AML-193 (cell line): ENCODE measurements at places on chromosomes 5 and 9.

GRCh38 chr5:124239572-124239971, 506.9 kb downstream of the ZNF608 start:
- DNase-seq = no peak

DNA sequence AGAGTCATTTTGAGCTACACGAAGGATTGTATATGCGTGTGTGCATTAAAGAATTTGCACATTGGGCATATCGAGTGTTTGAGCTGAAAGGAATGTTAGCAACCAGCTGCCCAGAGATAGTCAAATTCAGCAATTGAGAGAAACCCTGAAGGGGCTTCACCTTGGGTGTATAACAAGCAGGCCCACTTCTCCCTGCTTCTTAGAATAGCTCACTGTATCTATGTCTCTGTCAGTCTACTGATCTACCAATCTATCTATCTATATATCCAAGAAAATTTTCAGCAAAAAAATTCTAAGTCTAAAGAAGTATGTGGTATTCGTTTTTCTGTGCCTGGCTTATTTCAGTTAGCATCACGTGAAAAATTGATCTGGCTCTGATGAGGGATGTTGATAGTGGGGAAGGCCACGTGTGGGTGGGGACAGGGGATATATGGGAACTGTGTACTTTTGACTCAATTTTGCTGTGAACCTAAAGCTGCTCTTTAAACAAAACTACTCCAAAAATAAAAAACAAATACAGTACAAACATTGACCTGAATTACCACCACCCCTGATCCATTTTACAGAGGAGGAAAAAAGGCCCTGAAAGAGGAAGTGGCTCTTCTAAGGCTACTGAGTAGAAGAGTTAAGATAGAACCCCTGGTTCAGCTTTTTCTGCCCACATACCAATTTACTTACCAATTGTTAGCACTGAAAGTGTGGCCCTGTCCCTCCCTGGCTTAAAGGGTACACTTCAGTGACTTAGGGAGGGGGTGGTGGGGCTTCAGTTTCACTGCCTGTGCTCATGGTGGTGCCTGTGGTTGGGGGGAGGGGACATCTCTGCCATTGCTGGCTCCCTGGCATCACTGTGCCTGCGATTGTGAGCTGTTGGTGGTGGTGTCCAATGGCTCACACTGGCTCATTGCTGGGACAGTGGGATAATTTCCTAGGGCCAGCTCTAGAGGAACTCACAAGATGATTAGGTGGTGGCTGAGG, 141.8 kb downstream of the DOCK2 start:
- DNase-seq = no peak

DNA sequence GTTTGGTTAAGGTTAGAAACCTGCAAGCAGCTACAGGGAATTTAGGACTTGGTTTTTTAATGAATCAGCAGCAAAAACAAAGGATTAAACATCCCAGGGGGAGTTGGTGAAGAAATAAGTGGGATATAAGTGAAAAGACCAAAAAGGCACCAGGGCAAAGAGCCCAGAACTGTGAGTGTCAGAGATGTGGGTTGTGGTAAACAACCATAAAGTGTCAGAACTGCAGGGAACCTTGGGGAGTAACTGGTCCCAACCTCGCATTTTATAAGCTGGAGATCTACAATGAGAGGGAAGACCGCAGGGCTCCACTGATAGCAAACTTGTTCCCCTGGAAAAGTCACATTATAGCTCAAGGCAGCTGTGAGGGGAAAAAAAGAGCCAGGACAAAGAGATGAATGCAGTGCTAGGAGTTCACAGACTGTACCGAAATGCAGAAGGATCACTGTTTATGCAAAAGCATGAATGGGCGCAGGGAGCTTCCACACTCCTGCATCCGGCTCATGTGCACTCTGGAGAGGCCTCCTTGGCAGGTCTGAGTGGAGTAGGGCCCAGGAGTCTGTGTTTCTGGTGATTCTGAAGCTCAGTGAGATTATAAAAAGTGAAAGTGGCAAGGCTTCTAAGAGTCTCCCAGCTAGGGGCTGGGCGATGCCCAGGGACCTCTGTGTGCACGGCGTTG, 156.3 kb downstream of the GOLPH3 start:
- no peak for DNase-seq

DNA sequence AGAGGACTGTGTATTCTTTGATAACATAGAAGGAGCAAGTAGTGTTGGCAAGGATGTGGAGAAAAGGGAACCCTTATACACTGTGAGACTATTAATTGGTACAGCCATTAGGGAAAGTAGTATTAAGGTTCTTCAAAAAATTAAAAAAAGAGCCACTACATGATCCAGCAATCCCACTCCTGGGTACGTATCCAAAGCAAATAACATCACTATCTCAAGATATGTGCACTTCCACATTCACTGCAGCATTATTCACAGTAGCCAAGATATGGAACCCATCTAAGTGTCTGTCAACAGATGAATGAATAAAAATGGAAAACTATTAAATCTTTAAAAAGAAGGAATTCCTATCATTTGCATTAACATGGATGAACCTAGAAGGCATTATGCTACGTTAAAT, 693.2 kb upstream of the RIOK2 start:
- DNase-seq = no peak

- no peak for DNase-seq
These were observed 31.7 kb upstream of the MEIKIN start for GRCh38 chr5:131977212-131977604.

DNA sequence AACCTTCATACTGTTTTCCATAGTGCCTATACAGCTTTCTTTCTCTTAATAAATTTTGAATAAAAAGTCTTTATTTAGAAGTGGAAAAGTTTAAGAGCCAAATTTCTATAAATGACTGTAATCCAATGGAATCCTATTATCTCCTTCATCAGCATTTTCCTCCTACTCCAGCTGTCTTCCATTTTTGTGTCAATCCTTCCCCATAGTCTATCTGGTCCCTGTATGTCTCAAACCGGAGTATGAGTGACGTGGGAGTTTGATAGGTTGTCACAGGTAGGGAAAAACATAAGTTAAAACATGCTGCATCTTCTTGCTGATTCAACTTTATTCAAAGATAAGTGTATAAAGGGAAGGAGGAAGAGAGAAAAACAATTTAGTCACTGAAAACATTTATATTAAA, 70.4 kb downstream of the ADAMTS6 start:
- no peak for DNase-seq

DNA sequence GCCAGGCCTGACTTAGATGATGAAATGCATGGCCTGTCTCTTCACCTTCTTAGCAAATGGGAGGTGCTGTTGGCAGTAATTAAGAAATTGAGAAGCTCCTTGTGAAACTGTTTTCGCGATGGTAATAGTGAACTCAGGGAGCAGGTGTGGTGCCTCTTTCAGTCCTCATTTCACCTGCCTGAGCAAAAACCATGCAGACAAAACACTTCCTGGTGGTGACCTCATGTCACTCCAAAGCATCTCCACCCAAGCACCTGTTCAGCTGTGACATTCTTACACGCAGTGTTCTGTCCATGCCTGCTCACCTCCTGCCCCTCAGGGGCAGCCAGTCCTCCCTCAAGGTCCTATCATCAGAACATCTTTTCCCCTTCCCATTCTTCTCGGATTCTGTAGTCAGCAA, 146.5 kb downstream of the CD180 start:
- DNase-seq = no peak

DNA sequence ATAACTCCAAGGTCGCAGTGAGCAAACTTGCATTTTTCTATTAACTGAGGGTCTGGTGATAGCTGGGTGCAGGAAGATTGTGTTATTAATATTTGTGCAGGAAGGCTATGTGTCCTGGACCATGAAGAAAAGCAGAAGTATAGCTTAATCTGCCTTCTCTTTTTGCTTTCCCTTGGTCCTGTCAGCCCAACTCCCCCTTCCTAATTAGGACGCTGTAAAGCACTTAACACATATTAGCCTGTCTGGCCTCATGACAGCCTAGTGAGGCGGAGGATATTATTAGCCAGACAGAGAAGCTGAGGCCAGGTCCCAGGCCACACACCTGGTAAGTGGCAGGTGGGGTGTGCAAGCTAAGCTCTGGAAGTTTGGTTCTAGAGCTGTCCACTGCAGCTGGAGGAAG, 29.5 kb downstream of the SLC46A2 start:
- DNase-seq = peak; percentile 57

DNA sequence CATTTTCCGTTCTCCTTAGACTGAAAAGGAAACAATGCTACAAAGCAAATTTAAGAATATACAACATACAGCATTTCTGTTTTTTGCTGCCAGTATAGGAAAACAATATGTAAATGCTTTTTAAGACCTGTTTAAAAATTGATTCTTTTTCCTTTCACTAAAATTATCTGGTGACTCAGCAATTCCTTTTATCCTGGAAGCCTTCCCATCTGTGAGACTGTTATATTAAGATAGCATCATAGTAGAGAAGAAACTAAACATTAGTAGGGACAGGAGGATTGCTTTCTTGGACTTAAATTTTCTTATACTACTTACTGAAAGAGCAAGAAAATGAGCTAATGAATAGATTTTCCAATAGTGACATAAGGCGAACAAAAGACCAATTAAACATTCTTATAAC, 30.0 kb upstream of the GPR21 start:
- DNase-seq = no peak
